ENCODE measurements at places on chromosomes 4 and X.

DNA sequence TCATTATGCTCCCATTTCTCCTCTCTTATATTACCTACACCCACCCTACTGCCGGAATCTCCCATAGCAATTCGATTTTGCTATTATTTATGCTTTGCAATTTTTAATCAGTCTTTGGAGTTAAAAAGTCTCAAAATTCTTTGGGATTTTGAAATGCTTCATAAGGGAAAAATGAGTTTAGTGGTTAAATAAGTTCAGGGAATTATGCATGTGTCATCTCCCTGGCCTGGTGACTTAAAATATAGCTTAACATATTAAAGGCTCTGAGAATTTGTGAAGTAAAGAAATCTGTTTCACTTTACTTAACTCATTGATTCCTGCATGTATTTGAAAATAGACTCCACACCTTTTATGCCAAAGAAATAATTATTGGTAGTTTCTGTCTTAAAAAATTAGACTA, 185.1 kb upstream of the DIPK2B start:
- no peak for DNase-seq

DNA sequence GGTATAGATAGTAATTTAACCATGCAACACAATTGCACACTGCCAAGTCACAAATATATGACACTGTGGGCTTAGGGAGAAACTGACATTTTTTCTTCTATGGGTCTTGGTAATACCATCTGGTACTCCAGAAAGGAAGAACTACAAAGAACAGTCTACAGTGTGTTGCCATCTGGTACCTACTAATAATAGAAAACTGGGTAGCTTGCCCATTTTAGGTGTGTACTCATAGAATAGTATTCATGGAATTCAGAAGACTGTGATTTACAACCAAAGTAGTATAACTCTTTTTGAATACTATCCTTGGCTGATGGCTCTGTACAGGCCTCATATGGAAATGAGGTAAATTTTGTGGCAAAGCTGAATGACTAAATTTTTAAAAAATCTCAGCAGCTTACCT, 132.6 kb upstream of the RPS6KA6 start:
- no peak for DNase-seq

- DNase-seq = no peak
These were observed 5.7 kb downstream of the ELK1 start for GRCh38 chrX:47644557-47645091.

DNA sequence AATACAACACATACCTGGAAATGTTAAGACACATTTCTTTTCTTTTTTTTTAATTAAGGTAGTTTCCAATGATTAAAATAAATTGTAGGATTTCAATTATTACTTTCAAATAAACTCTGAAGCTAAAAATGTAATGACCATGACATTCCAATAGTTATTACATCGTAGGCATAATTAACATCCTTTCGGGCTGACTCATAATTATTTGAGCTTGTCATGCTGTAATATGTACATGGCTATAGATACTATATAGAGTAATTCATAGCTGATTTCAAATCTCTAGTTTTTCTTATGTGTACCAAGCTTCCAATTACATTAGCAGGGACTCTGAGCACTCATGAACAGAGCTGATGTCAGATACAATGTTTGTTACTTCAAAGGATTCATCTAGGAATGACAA, 125.7 kb upstream of the GABRG1 start:
- DNase-seq = no peak

- DNase-seq = no peak
These were observed 60.1 kb upstream of the ACSL4 start for GRCh38 chrX:109793191-109793590.

All from adrenal gland (tissue), 19 donors.